ENCODE measurements at places on chromosomes 16 and 17.

GRCh38 chr16:24482681-24483202, 56.6 kb upstream of the RBBP6 start:
- no peaks in the 10 kb centered on the region for H3K36me3 ChIP-seq
- no peak overlapping the region for H3K27ac ChIP-seq
- H3K4me1 ChIP-seq, result no peaks in the 10 kb centered on the region
- H3K4me3 ChIP-seq, result no peak overlapping the region
- H3K27me3 ChIP-seq, result peaks cover 38% of the 10 kb centered on the region

DNA sequence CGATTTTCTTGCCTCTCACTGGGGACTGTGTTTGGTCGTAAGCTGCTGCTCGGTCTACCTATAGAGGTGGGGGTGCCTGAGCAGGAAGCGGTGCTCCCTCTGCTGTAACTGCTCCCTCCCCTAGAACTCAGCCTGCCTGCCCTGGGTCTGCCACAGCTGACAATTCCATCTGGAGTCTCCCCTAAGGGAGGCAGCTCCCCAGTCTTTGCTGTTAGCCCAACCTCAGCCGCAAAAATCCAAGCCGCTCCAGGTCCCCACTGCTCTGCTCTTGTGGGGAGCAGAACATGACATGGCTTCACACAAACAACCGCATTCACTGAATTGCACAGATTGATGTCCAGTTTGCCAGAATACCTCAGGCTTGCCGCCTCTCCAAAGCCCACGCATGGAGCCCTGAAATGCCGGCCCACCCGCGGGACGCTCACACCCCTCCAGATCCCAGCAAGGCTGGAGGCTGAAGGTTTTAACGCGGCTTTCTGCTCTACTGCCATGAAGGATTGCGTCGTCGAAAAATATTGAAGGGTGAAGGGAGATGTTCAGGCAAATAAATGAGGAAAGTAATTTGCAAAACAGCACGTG, 221.5 kb upstream of the FOXF1 start:
- H3K27me3 ChIP-seq, result peaks cover 65% of the 10 kb centered on the region
- H3K27ac ChIP-seq, result no peak overlapping the region
- no peaks in the 10 kb centered on the region for H3K4me1 ChIP-seq

DNA sequence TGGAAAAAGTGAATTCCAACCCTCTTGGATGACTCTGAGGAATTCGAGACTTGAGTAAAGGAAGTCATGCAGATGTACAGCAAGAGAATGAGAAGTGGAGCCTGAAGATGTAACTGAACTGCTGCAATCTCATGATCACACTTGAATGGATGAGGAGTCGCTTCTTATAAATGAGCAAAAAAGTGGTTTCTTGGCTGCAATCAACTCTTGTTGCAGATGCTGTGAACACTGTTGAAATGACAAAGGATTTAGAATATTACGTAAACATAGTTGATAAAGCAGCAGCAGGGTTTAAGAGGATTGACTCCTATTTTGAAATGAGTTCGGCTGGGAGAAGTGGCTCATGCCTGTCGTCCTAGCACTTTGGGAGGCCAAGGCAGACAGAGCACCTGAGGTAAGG, 25.5 kb downstream of the ASPA start:
- H3K27me3 ChIP-seq, result peaks cover 37% of the 10 kb centered on the region
- H3K27ac ChIP-seq, result no peak overlapping the region
- H3K36me3 ChIP-seq, result no peaks in the 10 kb centered on the region
- no peak for DNase-seq

DNA sequence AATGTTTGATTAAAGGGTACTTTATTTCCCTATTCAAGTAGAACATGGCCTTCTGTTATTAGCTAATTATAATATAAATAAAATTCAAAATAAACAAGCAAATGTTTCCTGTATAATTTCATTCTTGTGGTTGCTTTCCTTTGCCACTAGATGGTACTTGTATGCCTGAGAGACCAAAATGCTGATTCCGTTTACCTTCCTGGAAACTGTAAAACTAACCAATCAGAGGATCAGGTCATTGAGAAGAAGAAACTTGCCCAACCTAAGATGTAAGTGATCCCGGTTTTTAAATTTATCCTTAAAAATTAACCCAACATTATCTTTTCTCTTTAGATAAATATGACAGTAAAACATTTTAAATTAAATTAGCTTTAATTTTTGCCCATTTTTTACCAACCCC, 8.1 kb upstream of the ABCA5 start:
- H3K4me3 ChIP-seq, result no peak overlapping the region
- H3K36me3 ChIP-seq, result no peaks in the 10 kb centered on the region
- DNase-seq, result no peak
- H3K4me1 ChIP-seq, result no peaks in the 10 kb centered on the region
- H3K27ac ChIP-seq, result no peak overlapping the region

- H3K36me3 ChIP-seq, result no peaks in the 10 kb centered on the region
- H3K4me3 ChIP-seq, result no peak overlapping the region
- H3K27ac ChIP-seq, result no peak overlapping the region
These were observed 381.6 kb downstream of the CDH11 start for GRCh38 chr16:64740261-64740660.

DNA sequence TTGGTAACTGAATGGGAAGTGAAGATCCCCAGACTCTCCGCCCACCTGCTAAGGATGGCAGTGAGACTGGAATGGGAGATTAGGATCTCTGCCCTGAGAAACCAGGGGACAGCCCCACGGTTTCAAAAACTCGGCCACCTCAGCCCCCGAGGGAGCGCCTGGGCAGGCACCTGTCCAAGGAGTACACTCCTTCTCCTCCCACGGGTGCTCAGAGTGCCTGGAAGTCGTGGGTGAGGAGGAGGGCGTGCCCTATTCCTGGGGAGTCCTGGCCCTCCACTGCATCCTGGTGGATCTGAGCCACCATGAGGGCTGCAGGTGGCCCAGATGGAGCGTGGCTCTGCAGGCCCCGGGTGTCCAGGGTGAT, 78.5 kb downstream of the MGAT5B start:
- H3K4me1 ChIP-seq, result no peaks in the 10 kb centered on the region
- no peak for DNase-seq
- no peak overlapping the region for H3K27ac ChIP-seq
- H3K27me3 ChIP-seq, result no peaks in the 10 kb centered on the region
- H3K36me3 ChIP-seq, result no peaks in the 10 kb centered on the region

DNA sequence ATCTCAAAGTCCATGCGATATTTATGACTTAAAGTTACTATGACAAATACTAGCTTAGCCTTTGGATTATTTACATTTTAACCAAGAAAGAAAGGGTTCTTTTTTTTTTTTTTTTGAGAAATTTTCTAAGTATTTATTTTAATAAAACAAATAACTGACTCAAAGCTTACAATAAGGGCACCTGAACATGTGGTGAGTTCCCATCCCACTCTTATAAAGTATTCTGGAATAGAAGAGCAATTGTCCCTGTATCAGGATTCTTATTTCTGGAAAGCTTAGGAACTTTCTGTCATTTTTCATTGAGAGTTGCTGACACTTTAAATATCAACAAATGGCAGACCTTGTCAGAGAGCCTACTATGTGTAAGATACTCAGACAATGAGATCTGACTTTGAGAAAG, 686.1 kb upstream of the SOX9 start:
- DNase-seq, result no peak
- no peaks in the 10 kb centered on the region for H3K36me3 ChIP-seq
- H3K27ac ChIP-seq, result no peak overlapping the region
- no peaks in the 10 kb centered on the region for H3K27me3 ChIP-seq
- no peak overlapping the region for H3K4me3 ChIP-seq

DNA sequence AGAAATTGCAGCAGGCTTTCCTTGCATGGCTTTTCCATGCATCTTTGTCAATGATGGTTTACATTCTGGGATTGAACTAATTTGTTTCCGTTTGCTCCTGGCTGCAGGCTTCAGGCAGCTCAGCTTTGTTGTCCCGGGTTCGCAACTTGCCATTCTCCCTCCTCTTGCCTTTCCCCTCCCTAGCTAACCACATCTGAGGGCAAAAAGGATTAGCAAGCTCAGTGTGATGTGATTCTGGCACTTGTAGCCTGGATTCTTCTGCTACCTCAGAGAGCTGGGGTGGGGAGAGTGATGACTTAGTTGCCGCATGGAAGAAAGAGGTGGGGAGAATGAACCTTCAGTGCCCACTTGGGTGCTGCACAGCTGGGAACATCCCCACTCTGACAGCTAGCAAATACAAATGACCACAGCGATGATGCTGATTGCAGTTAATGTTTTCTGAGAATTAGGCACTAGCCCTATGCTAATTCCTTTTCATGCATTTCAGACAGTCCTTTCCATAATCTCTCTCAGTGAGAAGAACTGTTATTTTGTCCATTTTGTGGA, 120.2 kb upstream of the SALL1 start:
- H3K4me3 ChIP-seq, result no peak overlapping the region
- no peaks in the 10 kb centered on the region for H3K4me1 ChIP-seq
- no peaks in the 10 kb centered on the region for H3K36me3 ChIP-seq
- H3K27me3 ChIP-seq, result no peaks in the 10 kb centered on the region

GRCh38 chr17:46962374-46962790, 16.7 kb downstream of the RPRML start:
- H3K4me3 ChIP-seq, result no peak overlapping the region
- peak overlapping the region; percentile 20 for H3K27ac ChIP-seq
- H3K27me3 ChIP-seq, result peaks cover 61% of the 10 kb centered on the region
- peaks cover 5% of the 10 kb centered on the region for H3K4me1 ChIP-seq
- no peak for DNase-seq

- DNase-seq, result no peak
- peaks cover 34% of the 10 kb centered on the region for H3K4me1 ChIP-seq
These were observed 15.4 kb downstream of the CNOT1 start for GRCh38 chr16:58614212-58614611.

GRCh38 chr17:74512624-74513091, 18.6 kb downstream of the CD300LB start:
- no peak for DNase-seq
- peaks cover 12% of the 10 kb centered on the region for H3K36me3 ChIP-seq
- no peak overlapping the region for H3K4me3 ChIP-seq
- peaks cover 8% of the 10 kb centered on the region for H3K4me1 ChIP-seq
- no peak overlapping the region for H3K27ac ChIP-seq

GRCh38 chr16:88464447-88465318, 11.6 kb downstream of the ZFPM1 start:
- peak overlapping the region; percentile 44 for H3K4me3 ChIP-seq
- peaks cover 79% of the 10 kb centered on the region for H3K36me3 ChIP-seq
- no peak for DNase-seq
- H3K4me1 ChIP-seq, result peaks cover 44% of the 10 kb centered on the region

- no peak for DNase-seq
- H3K4me3 ChIP-seq, result no peak overlapping the region
- H3K4me1 ChIP-seq, result no peaks in the 10 kb centered on the region
- H3K27ac ChIP-seq, result no peak overlapping the region
- H3K27me3 ChIP-seq, result no peaks in the 10 kb centered on the region
These were observed 4.5 kb upstream of the CCL14 start for GRCh38 chr17:35991075-35991474.

- H3K4me1 ChIP-seq, result no peaks in the 10 kb centered on the region
- H3K4me3 ChIP-seq, result no peak overlapping the region
- peaks cover 7% of the 10 kb centered on the region for H3K36me3 ChIP-seq
These were observed 12.6 kb downstream of the CHST6 start for GRCh38 chr16:75482434-75483205.
